ENCODE measurements at places on chromosomes 7 and 10.

- no peak for DNase-seq
Measured at GRCh38 chr7:148105853-148106252, 484.7 kb upstream of the C7orf33 start.

DNA sequence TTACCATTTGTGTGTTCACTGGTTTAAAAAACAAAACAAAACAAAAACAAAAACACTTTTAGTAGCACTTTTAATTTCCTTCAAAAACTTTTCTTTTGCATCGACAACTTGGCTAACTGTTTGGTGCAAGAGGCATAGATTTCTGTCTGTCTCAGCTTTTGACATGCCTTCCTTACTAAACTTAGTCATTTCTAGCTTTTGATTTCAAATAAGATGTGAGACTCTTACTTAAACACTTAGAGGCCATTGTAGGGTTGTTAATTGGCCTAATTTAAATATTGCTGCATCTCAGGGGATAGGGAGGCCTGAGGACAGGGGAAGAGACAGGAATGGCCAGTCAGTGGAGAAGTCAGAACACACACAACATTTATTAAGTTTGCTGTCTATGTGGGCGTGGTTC, 66.3 kb downstream of the AVL9 start:
- no peak for DNase-seq

DNA sequence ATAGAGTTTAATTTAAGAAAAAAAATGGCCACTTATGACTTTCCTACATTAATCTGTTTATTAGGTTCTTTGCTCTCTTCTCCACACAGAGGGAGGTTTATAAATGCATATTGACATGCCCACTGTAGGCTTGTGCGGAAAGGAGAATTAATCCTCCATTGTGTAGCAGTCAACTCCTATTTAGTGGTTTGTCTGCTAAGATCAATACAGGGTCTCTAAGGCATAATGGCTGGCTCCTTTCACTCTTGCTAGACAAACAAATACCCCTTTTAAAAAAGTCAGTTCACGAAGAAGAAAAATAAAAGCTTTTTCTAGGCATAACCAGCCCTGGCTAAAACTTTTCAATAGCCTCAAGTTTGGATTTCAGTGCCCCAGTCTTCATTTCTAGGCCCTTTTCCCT, 141.6 kb downstream of the TSPAN12 start:
- peak; percentile 30 for DNase-seq

- DNase-seq, result no peak
Measured at GRCh38 chr10:27344568-27345454, 104.2 kb upstream of the ACBD5 start.

DNA sequence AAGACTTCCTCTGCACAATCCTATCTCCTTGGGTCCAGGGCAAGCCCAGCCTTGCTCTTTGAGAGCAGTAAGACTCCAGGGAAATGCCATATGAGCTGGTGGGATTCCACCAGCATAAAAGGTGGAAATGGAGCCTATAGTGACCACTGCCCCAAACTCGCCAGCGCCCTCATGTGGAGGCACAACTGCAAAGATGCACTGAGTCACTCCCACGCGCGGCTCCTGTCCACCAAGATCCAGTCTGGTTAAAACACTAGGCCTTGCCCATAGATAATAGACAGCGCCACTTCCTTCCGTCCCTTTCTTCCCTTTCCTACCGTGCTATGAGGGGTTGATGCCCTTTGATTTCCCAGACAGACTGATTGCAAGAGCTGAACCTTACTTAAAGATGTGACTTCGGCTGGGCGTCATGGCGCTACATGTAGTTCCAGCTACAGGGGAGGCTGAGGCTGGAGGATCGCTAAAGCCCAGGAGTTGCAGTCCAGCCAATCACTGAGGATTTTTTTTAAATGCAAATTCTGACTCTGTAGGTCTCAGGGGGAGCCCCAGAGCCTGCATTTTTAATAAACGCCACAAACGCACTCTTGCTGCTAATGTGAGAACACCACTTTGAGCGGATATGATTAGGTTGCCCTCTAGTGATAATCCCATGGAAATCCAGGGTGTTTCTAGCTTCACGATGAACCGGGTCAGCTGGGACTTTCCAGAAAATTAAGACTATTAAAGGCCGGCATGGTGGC, 136.5 kb downstream of the EPC1 start:
- peak; percentile 1 for DNase-seq

DNA sequence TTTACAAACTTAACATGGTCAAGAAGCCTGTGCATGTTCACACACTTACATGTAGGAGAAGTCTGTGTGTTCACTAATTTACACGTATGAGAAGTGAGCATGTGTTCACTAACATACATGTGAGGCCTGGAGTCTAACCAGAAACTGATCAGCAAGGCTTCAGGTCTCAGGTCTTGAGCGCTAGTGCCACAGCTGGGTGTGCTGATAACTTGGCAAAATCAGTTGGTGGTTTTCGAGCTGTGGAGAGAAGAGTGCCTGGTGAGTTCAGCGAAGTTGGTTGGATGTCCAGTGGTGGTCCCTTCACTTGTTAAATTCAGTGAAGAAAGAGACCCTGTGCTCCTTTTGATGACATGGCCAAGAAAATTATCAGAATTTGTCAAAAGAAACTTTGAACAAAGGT, 98.7 kb downstream of the CELF2 start:
- DNase-seq, result no peak

DNA sequence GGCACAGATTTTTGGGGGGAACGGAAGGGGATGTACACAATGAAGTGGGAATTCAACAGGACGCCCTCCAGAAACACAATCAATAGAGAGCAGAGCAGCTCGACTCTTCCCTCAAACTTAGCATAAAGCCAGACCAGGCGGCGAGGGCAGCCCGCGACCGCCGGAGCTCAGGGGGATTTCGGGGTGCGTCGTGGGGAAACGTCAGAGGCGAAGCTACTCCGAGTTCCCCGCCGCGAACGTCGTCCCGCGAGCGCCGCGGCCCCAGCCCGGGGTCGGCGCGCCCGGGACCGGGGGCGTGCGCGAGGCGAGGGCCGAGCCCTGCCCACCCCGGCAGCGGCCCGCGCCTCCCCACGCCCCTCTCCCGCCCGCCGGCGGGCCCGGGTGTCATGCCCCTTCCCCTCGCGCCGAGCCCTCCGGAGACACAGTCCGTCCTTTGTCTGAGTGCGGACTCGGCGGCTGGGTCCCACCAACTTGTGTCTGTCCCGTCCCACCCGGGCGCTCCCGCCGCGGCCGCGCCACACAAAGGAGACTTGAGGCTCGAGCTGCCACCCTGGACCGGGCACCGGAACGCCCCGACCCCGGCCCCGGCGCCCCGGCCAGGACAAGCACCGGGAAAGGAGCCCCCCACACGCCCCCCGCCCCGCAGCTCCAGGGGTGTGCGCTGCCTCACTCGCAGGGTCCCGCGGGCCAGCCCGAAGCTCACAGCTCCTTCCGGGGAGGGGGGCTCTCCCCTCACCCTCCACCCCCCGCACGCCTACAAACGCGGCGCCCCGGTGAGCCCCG, 634 bp downstream of the EZH2 start:
- DNase-seq, result peak; percentile 2

DNA sequence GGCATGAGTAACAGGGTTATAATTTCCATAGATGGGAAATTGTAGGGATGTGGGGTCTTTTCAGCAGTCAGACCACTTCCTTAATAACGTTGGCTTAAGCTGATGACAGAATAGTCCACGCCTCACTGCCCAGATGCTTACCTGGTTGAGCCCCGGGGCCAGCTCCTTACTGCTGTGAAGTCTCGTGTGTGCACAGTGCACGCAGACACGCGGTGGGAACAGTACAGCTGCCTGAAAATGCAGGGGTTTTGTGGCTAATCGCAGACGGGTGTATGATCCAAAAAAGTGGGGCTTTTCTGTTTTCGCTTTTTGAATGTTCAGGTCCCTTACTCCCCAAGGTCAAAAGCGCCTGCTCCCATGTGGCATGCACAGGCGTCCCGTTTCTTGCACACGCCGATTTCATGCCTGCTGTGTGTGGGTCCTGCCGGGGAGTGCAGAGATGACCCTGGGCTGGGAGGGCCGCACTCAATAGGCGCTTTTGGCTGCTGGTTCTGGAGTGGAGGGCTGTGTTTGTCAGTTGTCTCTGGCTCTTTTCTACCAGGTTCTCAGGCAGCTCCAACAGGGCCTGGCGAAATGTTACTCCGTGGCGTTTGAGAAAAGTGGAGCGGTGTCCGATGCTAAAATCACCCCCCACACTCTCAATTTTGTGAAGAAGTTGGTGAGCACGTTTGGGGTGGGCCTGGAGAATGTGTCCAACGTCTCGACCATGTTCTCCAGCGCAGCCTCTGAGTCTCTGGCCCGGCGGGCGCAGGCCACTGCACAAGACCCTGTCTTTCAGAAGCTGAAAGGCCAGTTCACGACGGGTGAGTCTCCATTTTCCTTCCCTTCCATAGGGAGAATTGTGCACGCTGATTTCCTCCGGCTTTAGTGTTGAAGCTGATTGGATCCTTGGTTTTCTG, 116.0 kb downstream of the TRRAP start:
- no peak for DNase-seq

DNA sequence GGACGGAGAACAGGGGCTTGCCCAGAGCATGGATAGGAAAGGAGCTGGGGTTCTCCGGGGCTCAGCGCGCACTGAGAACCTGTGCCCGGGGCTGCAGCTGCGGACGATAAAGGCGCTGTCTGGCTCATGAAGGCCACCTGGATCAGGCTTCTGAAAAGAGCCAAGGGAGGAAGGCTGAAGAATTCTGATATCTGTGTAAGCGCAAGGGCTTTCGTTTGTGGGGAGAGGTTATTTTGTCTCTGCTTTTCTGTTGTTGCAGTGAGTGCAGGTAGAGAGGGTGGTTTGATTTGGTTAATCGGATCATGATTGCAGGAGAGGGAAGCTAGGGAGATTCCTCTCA, 250.5 kb downstream of the NSUN6 start:
- no peak for DNase-seq

DNA sequence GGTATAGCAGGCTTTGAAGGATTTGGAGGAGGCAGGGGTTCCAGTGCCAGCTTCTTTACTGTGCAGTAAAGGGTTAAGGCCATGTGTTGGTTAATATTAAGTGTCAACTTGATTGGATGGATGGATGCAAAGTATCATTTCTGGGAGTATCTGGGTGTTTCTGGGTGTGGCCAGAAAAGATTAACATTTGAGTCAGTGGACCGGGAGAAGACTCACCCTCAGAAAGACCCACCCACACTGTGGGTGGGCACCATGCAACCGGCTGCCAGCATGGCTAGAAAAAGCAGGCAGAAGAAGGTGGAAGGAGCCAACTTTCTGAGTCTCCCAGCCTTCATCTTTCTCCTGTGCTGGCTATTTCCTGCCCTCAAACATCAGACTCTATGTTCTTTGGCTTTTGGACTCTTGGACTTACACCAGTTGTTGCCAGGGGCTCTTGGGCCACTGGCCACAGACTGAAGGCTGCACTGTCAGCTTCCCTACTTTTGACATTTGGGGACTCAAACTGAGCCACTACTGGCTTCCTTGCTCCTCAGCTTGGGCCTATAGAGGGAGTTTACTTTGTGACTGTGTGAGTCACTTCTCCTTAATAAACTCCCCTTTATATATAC, 6.8 kb upstream of the TRUB1 start:
- DNase-seq, result no peak

- DNase-seq, result no peak
Measured at GRCh38 chr7:111558991-111559390, 3.3 kb downstream of the IMMP2L start.

DNA sequence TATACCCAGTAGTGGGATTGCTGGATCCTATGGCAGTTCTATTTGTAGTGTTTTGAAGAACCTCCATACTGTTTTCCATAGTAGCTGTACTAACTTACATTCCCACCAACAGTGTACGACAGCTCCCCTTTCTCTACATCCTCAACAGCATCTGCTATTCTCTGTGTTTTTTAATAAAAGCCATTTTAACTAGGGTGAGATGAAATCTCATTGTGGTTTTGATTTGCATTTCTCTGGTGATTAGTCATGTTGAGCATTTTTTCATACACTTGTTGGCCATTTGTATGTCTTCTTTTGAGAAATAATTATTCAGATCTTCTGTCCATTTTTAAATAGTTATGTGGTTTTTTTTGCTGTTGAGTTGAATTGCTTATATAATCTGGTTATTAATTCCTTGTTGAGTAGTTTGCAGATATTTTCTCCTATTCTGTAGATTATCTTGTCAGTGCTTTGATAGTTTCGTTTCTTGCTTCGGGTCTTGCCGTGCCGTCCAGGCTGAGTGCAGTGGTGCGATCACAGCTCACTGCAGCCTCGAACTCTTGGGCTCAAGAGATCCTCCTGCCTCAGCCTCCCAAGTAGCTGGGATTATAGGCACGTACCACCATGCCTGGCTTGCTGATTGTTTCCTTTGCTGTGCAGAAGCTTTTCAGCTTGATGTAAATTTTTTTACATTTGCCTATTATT, 12.0 kb downstream of the MTG1 start:
- DNase-seq, result no peak

DNA sequence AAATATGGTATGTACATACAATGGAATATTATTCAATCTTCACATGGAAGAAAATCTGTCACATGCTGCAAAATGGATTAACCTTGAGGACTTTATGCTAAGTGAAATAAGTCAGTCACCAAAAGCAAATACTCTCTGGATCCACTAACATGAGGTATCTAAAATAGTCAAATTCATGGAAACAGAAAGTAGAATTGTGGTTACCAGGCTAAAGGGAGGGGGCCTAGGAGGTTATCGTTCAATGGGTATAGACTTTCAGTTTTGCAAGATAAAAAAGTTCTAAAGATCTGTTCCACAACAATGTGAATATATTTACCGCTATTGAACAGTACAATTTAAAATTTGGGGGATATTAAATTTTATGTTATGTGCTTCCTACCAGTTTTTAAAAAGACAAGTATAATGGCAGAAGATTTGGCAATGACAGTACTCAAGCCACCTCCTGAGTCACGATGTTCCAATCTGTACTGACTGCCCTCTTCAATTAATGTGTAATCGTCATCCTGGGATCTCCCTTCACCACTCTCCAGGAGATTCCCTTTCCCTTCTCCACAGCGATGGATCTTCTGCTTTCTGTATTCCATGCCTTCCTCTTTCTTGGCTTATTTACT, 32.3 kb upstream of the IL6 start:
- no peak for DNase-seq

- no peak for DNase-seq
Measured at GRCh38 chr10:84224411-84225028, 824 bp downstream of the LRIT2 start.

GRCh38 chr10:8137272-8137681, 82.8 kb downstream of the GATA3 start:
- no peak for DNase-seq

- no peak for DNase-seq
Measured at GRCh38 chr10:11608159-11609013, 3.1 kb downstream of the USP6NL start.

DNA sequence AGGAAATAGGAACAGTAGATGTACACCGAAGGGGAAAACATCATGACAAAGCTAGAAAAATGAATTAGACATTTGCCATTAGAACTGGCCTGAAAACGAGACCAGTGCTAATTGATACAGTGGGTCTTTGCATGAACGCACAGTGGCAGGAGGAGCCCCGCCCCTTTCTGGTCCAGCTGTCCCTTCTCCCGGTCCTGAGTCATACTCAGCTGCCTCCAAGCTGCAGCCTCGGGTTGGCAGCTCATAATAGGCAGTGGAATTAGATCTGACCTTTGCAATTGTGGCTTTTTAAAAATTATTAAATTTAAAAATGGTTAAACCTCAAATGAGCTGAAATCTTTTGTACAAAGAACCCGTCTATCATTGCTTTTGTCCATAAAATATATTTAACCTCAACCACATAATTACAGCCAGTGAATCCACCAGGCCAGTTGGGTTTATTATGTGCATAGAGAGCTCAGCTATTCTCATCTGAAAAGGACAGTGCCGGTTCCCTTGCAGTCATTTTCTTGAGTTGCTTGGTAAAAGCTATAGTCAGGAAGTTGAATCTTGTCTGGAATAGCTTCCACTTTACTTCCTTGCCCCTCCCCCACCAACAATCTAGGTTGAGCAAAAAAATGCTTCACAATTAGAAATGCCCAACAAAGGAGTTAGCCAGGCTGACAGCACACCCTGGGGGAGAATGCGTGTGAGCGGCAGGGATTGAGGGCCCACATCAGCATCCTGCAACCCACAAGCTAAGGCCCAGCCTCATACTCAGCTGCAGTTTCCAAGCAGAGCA, 147.1 kb downstream of the BUB3 start:
- DNase-seq, result peak; percentile 79

Measured in midbrain (tissue), 1 donor.